ENCODE measurements at places on chromosomes 11 and 22. TPM values are rescaled to one million over a fixed set of nuclear protein-coding genes. Genes with fewer than 3 reads are reported as not detected.

KIRREL3 gene
- polyA plus RNA-seq: 17.5 TPM

TSPAN18 gene
- polyA plus RNA-seq: 0.20 TPM

HORMAD2 gene
- not detected for polyA plus RNA-seq

SUSD2 gene
- polyA plus RNA-seq: 0.28 TPM

OR52E8 gene
- polyA plus RNA-seq: not detected

SMTNL1 gene
- not detected for polyA plus RNA-seq

TRIM49 gene
- not detected for polyA plus RNA-seq

RASGRP2 gene
- polyA plus RNA-seq: 0.68 TPM

TMPRSS5 gene
- not detected for polyA plus RNA-seq

FOLR3 gene
- polyA plus RNA-seq: 1.8 TPM

MS4A3 gene
- polyA plus RNA-seq: not detected

CLTCL1 gene
- 8.9 TPM for polyA plus RNA-seq

MRPL16 gene
- 65.1 TPM for polyA plus RNA-seq
